CD4-positive, alpha-beta T cell treated with Interleukin-6 at 100 ng/mL for 8 hours (primary cell): ENCODE measurements at places on chromosomes 1 and 21.

GRCh38 chr1:179823693-179824092, 53.9 kb downstream of the TOR1AIP2 start:
- DNase-seq, result no peak

- no peak for DNase-seq
Measured at GRCh38 chr21:38631206-38631605, 132.9 kb upstream of the ERG start.

DNA sequence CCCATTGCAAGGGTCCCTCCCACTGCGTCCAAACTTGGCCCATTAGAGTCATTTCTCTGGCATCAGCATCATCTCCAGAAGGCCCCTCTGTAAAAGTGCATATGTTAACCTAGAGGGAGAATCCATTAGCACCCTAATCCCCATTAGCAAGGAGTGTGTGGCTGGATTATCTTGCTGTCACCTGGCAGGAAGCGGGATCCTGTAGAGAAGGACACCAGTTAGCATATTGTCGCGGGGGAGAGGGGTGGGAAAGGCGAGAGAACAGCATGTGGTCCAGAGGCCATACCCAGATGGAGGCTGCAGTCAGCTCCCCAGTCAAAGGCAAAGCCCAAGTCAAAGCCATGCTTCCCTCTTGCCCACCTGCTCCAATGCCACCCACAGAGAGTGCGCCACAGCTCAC, 64.0 kb downstream of the OLIG1 start:
- no peak for DNase-seq

GRCh38 chr1:31639543-31639942, 5.1 kb downstream of the PEF1 start:
- no peak for DNase-seq

GRCh38 chr1:5739561-5740078, 252.6 kb downstream of the NPHP4 start:
- DNase-seq, result no peak

DNA sequence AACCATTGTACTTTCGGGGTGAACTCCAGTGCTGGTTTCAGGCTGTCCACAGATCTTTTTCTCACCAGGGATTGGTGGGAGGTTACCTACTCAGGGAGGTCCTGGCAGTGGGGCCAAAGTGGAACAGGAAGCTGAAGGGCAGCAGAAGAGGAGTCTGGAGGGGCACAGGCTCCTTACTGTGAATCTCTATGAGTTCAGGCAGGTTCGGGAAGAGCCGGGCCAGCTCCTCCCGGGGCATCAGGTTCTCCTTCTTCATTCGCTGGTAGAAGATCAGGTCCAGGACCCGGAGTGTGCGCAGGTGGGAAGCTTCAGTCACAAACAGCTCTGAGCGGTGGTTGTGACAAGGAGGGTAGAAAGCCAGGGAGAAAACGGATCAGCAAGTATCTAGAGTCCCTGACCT, 26.7 kb downstream of the LRRC71 start:
- no peak for DNase-seq

GRCh38 chr1:47223174-47223920, 8.7 kb downstream of the TAL1 start:
- DNase-seq, result no peak

DNA sequence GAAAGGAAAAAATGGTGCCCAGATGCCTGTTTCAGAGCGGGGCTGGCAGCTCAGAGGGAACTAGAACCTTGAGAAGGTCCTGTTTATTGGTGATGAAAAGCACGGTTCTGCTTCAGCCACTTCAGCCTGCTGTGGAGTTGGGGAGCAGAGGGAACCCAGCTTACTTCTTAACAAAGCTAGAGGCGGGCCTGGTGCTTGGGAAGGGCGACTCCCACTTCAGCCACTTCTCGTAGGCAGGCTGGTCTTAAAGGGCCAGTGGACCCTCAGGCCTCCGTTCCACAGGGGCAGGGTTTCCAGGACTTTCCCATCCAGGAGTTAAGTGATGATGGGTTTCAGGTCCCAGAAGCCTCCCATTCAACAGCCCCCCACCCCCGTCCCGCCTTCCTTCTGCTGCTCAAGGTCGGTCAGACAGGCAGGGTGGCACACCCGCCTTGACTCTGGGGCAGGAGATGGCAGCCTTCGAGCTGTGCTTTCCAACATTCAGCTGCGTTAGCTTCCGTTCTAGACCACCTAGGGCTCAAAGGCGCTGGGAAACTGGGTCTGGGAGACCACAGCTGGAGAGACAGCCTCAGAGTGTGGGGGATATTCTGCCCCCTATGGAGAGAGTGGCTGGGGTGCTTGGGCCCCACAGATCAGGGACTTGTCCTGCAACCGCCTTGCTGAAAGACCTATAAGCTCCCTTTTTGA, 3.4 kb downstream of the RUNX3 start:
- DNase-seq, result no peak
